Stimulated activated naive CD4-positive, alpha-beta T cell (primary cell): ENCODE measurements at places on chromosomes 1 and 21.
A peak's percentile ranks its signal among the peaks of the same experiment; 100 is the strongest.

GRCh38 chr1:234604495-234605398 lies 5.2 kb downstream of the IRF2BP2 start:
- no peak for DNase-seq

- DNase-seq = peak; percentile 42
These were observed 41.5 kb downstream of the PTPRC start for GRCh38 chr1:198680174-198680875.

DNA sequence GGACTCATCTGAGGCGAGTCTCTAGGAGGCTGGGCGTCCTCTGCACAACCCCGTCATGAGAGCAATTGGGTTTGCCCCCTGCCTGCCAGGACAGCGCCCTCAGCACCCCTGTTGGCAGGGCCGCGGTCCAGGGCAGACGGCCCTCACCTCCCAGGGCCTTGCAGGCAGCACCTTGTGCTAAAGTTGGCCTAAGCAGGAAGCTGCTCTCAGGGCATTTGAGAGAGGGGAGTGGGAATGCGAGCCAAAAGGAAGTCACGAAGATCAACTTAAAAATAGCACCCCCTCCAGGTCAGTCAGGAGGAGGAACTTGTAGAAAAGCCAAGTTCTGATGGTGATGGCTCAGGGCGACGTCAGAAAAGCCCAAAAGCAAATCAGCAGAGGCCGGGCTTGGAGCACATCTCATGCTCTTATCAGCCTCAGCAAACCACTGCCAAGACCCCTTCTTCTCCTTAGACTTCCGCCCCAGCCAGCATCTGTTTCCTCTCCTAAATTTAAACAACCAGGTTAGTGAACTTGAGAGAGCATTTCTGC lies 12.6 kb upstream of the ADORA3 start:
- DNase-seq = no peak

GRCh38 chr1:198909973-198910372 lies 271.1 kb downstream of the PTPRC start:
- DNase-seq = no peak

GRCh38 chr1:192986110-192986747 lies 72.9 kb downstream of the UCHL5 start:
- no peak for DNase-seq

DNA sequence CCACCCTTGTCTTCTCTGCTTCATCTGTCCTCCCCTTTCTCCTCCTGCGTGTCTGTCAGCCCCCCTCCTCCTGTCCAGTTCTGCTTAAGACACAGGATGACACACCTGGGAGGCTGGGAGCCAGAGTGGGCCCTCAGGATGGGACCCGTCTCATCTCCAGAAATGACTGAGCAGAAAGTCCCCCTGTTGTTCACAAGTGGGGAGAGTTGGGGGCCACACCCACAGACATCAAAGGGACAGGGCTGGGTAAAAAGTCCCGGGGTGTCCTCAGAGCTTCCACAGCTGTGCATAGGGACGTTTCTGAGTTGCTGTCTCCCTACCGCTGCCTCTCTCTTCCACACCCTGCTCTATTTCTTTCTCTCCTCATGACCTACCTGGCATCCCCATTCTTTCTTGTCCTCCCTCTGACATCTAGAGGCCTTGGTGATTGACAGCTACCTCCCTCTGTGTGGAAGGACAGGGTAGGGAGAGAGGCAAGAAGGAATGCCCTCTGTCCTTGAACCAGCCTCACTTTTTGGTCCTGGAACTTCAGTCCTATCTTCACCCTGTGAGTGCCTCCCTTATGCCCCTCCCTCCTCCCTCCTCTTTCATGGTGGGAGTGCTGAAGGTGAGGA lies 19.5 kb upstream of the SH2D2A start:
- no peak for DNase-seq

DNA sequence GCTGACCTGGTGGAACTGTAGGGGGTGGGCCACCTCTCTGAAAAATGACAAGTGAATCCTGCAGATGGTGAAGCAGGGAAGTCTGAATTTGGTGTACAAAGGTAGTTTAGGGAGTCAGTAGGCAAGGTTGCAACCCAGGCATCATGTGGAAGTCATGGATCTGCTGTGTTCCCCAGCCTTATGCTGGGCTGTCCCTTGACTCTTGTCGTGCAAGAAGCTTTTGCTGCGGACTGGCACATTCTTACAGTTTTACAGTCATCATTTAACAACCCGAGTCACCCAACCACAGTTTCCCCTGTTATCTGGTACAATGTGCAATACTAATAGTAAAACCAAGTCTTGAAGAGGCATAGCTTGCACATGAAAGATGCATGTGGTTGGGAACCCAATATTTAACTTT lies 13.2 kb downstream of the RHOU start:
- DNase-seq = no peak

DNA sequence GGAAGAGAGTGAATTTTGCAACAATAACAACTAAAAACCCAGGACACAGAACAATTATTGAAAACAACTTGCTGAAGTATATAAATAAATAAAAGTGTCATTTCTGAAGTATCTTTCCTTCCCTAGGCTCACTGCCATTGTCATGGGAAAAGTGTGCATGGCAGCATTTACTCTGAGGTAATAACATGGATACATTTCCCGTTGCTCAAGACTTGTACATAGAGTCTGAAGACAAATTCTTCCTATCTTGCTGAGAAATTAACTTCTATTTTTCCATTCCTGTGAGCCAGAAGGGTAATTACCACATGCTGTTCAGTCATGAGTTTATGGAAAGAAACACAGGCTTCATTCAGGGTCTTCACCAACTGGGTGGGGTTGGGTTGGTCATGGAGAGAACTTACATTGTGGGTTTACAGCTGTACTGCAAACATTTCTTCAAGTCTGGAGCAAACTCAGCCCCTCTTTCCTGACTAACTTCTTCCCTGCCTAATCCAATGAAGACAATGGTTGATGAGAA lies 32.2 kb downstream of the ST6GALNAC3 start:
- DNase-seq = no peak

DNA sequence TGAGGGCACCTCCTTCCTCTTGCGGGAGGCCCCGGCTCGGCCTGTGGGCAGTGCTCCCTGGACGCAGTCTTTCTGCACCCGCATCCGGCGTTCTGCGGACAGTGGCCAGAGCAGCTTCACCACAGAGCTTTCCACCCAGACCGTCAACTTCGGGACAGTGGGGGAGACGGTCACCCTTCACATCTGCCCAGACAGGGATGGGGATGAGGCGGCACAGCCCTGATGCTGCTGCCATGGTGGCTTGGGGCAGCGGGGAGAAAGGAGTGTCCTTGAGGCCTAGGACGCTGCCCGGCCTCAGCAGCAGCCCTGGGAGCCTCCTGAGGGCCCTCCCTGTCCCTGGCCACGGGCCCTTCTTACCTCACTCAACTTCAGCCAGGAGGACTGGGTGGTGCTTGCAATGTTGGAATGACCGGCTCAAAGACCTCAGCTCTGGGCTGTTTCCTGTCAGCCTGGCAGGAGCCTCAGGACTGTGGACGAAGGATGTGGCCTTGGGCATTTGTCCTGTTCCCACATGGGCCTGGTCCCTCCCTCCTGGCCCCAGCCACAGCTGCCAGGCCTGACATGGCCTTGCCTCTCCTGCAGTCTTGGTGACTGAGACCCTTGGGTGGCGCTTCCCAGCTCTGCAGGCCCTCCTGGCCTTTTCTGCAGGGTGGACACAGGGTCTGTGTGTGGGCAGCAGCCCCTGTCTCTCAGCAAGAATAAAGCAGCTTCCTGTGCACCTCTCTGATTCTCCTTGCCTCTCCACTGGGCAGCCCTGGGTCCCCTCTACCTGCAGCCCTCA lies 45.9 kb downstream of the TRIM11 start:
- DNase-seq = no peak

- DNase-seq = no peak
These were observed 46.7 kb downstream of the CLDN14 start for GRCh38 chr21:36433059-36433709.

- DNase-seq = no peak
These were observed 120.5 kb upstream of the KLHDC7A start for GRCh38 chr1:18360251-18360650.

GRCh38 chr1:53878492-53879105 lies 11.0 kb downstream of the YIPF1 start:
- DNase-seq = no peak

GRCh38 chr21:44757731-44758130 lies 43.9 kb downstream of the UBE2G2 start:
- no peak for DNase-seq

- DNase-seq = no peak
These were observed 248.1 kb upstream of the RAB4A start for GRCh38 chr1:229022595-229023333.

DNA sequence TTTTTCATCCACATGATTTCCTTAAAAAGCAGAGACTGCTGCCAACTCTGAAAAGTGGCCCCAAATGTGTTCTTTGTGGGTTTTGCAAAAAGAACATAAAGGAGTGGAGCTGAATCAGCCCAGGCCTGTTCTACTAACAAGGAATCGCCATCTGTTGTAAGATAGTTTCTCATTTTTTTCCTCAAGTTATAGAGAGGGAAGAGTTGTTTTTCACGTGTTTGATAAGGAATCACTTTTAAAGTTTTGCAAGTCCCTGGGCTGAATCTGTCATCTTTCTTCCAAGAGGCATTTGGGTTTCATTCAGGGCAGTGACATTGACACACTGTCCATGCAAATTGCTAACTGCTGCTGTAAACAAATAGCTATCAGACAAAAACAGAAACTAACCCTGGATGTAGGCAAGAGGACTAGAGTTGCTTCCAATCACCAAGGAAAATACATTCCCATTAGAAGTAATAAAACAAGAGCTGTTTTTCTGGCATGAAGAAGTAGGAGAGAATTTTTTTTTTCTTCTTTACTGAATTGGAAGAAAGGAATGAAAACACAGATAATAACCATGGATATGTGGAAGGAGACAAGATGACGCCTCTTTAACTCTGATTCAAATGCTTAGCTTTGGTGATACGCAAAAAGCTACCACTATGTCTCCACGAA lies 58.8 kb upstream of the TBX15 start:
- no peak for DNase-seq

GRCh38 chr1:206101351-206102045 lies 15.7 kb downstream of the AVPR1B start:
- no peak for DNase-seq

DNA sequence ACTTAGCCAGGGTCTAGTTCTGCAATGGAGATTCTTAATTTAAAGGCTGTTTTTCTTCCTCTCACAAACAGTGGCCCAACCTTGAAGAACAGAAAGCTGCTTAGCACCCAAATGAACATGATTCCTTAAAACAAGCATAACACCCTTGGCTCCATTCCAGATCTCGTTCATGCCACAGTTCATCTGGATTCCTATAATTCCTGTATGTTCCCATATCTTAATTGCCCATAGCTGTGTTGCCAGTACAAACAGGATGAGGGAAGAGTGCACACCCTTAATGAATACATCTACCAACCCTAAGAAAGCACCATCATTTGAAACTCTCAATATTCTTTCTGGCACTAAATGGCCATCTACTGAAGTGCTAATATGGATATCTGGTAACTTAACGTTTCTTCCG lies 45.5 kb downstream of the TGFB2 start:
- DNase-seq = no peak

DNA sequence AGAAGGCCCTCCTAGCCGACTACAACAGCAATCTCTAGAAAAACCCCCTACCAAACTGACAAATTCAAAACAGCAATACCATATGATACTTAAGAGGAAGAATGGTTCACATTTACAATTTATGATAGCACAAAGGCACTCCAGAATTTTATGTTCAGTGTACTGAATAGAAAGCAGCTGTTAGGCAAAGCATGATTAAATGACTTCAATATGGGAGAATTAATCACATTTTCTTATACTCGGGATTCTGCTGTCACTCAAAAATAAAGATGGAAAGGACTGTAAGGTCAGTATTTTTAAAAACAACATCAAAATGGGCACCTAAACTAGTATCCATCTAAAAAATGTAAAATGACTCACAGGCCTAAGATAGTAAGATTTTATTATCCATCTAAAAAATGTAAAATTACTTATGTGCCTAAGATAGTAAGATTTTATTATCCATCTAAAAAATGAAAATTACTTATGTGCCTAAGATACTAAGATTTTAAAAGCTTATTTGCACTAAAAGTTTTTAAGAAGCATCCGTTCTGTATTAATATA lies 198.5 kb downstream of the SMYD3 start:
- DNase-seq = no peak

DNA sequence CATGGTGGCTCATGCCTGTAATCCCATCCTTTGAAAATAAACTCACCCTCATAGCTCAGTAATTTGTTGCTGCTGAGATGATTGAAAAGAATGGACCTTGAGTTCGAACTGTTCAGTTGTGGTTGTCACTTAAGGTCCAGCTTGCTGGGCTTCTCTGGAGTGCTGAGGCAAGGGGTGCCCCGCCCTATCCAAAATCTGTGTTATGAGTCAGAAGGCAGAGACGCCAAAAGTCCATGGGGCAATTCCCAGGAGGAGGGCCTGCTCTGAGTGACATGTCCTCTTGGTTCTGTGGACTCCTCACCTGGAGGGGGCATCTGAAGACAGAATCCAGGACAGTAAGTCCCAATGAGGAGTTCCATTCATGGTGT lies 64.8 kb downstream of the MYOM3 start:
- no peak for DNase-seq

DNA sequence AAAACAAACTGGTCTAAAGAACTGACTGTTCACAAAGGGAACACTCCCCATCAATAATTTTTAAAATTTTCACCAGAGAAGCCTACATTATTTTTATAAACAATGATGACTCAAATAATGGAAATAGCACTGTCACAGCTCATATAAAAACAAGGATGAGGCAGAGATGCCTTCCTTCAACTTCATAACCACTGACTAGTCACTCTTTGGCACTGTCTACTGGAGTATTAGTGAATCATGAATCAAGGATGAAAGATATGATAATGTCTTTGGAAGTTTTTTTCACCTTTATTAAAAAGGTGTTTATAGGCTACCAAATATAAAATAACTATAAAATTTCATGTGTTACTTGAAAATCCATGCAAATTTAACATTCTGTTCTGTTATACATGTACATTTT lies 316.9 kb downstream of the VAV3 start:
- DNase-seq = no peak
